ENCODE measurements at places on chromosomes 1 and 21. TPM values are rescaled to one million over a fixed set of nuclear protein-coding genes. Genes with fewer than 3 reads are reported as not detected.

Gene RAB7B
- 28.8 TPM for total RNA-seq

Gene LIN28A
- not detected for total RNA-seq

Gene FMO1
- not detected for total RNA-seq

Gene SPATA46
- not detected for total RNA-seq

Gene EXO5
- total RNA-seq: 7.1 TPM

Gene DSCAM
- total RNA-seq: 2.6 TPM

Gene CD84
- total RNA-seq: not detected
